ENCODE measurements at places on chromosomes 5 and 9. TPM values are rescaled to one million over a fixed set of nuclear protein-coding genes. Genes with fewer than 3 reads are reported as not detected.

STPG3 gene
- total RNA-seq, result not detected

PCYOX1L gene
- total RNA-seq, result 11.4 TPM

ZNG1A gene
- 52.1 TPM for total RNA-seq

OCLN gene
- 7.7 TPM for total RNA-seq

RNF183 gene
- not detected for total RNA-seq

Measured in NCI-H460 (cell line).